GM06990 (cell line): ENCODE measurements at places on chromosomes 1 and 21.
A peak's percentile ranks its signal among the peaks of the same experiment; 100 is the strongest.

GRCh38 chr1:33367485-33368405 lies 46.8 kb upstream of the A3GALT2 start:
- peak; percentile 55 for DNase-seq

DNA sequence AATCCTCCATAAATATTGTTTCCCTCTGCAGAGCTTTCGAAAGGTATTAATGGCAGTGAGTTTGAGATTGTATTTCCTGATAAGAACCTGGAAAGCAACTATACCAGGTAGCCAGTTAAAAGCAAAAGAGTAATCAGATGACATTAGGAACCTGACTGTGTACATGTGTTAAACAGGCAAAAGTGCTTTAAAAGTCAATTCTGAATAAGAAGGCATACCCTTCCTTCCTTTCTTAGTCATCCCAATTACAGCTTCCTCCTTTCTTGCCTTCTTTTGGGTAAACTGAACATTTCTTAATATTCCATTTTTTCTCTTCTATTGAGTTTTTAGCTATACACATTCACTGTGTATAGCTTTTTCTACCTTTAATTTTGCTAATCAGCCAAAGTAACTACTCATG lies 144.7 kb downstream of the ZNF281 start:
- DNase-seq, result no peak

DNA sequence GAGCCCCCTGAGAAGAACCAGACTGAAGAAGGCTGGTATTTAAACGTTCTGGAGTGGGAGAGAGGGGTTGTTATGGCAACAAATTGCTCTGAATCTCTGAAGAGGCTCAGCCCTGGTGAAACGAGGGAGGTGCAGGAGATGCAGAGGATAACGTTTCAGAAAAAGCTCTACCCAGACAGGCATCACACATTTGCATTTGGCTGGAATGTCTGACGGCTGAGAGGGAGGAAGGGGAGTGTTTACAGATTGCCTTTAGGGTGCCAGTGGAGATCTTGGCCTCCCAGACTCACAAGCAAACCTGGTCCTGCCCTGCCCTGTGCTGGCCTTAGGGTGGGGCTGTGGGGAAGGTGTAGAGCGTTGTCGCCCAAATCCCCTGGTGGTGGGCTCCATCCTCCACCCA lies 169.0 kb upstream of the AJAP1 start:
- DNase-seq, result no peak

- no peak for DNase-seq
Observed at GRCh38 chr21:41813226-41813625, 46.4 kb upstream of the RIPK4 start.

- no peak for DNase-seq
Observed at GRCh38 chr1:28136922-28137613, 39.4 kb downstream of the PTAFR start.

DNA sequence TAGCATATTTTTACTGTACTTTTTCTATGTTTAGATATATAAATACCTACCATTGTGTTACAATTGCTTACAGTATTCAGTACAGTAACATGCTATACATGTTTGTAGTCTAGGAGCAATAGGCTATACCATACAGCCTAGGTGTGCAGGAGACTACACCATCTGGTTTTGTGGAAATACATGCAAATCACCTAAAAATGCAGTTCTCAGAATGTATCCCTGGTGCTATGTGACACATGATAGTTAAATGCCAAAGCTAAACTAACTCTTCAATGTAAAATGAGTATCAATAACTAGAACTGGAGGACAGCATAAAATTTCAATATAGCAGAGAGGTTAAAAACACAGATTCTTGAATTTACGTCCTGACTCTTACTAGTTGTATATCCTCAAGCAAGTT lies 14.8 kb downstream of the NUCKS1 start:
- DNase-seq, result no peak

- no peak for DNase-seq
Observed at GRCh38 chr1:109263234-109263596, 13.9 kb downstream of the CELSR2 start.

- no peak for DNase-seq
Observed at GRCh38 chr21:44999972-45000636, 60.3 kb downstream of the SLX9 start.

GRCh38 chr1:170560681-170561285 lies 28.8 kb downstream of the GORAB start:
- no peak for DNase-seq

- no peak for DNase-seq
Observed at GRCh38 chr21:38286739-38287471, 30.1 kb downstream of the KCNJ15 start.

- DNase-seq, result no peak
Observed at GRCh38 chr1:24157918-24158481, 15.1 kb upstream of the IL22RA1 start.

GRCh38 chr1:37485902-37486679 lies 11.7 kb downstream of the ZC3H12A start:
- DNase-seq, result no peak

GRCh38 chr1:151621351-151621750 lies 9.5 kb downstream of the SNX27 start:
- no peak for DNase-seq

GRCh38 chr21:41246808-41247207 lies 69.8 kb upstream of the FAM3B start:
- DNase-seq, result no peak
